ENCODE measurements at places on chromosomes 11 and 22.

DNA sequence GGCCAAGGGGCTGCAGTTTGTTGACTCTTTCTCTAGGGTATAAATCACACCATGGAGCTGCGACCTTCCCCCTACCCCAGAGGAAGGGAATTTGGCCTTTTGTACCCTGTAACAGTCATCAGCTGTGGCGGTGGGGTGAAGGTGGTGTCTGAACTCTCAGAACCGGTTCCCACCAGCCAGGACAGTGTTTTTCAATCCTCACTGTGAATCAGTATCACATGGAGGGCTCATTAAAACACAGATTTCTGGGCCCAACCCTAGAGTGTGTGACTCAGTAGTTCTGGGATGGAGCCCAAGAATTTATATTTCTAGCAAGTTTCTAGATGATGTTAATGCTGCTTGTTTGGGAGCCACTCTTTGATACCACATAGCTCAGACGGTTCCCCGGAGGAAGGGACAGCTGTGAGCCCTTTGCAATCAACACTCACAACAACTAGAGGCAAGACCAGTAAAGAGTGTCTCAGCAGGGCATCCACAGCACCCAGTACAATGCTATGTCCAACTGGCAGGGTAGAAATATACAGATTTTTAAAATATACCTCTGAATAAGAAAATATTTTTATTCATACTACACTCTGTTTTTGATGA, 43.9 kb upstream of the FAT3 start:
- DNase-seq: peak; percentile 1

- no peak for DNase-seq
Measured at GRCh38 chr11:63672156-63672463, 934 bp upstream of the ATL3 start.

- DNase-seq: no peak
Measured at GRCh38 chr22:19182472-19183157, 4.1 kb upstream of the SLC25A1 start.

- DNase-seq: no peak
Measured at GRCh38 chr11:65159012-65159411, 11.0 kb upstream of the SPDYC start.

DNA sequence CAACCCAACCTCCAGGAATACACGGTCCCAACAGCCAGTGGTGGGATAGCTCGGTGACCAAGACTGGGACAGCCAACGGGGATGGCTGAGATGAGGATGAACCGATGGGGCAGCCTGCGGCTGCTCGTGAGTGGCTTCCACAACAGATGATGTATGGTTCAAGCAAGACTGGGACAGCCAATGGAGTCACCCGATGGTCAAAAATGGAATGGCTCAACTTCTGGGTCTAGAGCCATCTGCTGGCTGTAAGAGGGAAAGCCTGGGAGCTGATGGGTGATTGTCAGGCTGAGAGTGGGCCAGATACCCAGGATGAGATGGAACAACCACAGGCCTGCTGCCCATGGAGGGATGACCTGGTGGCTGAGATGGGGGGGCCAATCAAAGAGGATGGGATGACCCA, 35.5 kb downstream of the SYT7 start:
- DNase-seq: peak; percentile 19

DNA sequence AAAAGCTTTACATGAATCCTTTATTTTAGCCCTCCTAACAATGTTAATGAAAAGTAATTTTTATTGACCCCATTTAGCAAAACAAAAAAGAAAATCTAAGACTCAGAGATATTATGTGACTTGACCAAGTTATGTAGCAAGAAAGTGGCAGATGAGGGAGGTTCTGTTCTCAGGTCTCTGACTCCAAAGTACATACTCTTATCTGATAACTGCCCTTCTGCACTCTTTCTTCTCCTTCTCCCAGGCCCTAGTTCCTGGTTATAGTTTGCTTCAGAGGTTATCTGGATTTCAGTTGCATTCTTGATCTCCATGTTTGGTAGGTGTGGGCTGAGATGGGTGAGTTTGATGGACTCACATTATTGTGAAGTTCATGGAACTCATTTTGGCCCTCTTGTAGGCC, 4.5 kb downstream of the OR9Q2 start:
- no peak for DNase-seq

- peak; percentile 47 for DNase-seq
Measured at GRCh38 chr11:117097389-117098268, 599 bp downstream of the SIK3 start.

DNA sequence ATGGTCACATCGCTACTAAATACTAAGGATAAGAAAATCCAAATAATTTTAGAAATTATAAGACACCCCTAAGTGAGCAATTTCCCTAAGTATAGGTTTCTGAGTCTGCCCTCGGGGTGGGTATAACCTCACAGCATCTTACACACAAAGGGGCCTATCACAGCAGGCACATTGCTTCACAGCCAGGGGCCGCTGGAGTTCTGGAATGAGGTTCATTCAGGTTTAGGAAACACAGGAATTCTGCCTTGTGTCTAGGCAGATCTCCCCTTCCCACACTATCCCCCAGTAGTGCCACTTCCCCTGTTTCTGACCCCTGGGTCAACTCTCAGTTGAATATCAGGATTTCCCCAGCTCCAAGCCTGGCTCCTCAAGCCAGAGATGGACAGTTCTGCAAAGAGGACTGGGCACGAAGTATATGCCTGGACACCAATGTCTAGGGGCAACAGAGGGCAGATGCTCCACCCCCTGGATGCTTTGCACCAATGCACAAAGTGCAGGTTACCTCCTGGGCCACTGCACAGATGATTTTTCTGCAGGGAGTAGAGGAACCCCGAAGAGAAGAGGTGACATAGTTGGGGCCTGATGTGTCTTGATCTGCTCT, 11.4 kb downstream of the TUBA8 start:
- no peak for DNase-seq

GRCh38 chr11:64088162-64089026, 52.7 kb downstream of the FLRT1 start:
- DNase-seq: no peak

GRCh38 chr22:33569559-33569958, 350.7 kb downstream of the LARGE1 start:
- DNase-seq: no peak

DNA sequence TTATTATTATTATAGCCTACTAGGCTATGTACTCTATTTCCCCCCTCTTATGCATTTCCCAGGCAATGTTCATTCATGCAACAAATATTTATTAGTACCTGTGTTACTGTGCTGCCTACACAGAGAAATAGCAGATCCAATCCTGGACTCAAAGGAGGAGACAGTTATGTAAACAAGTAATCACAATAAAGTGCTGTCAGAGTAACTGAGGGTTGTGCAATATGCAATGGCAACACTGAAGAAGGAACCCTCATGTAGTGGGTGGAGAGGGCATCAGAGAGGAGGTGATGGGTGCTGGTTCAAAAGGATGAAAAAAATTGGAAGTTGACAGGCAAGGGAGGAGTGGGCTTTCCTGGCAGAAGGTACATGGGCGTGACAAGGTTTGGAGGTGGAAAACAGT, 886 bp upstream of the P4HA3 start:
- no peak for DNase-seq

Data from foreskin fibroblast (primary cell).